ENCODE measurements at places on chromosomes 1 and 21.

DNA sequence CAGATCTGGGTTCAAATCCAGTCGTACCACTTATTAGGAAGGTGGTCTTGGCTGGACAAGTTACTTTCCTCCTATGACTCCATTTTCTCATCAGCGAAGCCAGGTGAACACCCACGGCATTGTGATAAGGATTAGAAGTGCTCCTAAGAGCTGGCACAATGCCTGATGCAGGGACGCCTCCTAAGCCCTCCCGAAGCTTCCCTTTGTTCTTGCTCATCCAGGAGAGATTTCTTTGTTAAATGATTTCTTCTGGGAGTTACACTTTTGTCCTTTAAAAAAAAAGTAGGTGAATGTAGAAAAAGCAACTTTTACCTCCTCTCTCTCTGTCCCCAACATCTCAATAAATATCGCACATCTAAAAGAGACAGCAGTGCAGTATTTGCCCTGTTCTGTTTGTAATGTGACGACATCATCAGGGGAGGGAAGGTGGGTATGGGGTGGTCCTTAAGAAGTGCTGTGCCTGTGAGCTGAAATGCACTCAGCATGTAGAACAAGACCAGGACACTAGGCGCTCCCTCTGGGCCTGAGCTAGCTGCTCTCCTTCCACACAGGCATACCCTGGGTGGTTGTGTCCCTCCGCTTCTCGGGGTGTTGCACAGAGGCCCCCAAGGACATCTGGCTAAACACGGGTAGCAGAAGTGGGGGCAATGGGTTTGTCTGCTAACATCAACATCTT lies 43.9 kb downstream of the SUSD4 start:
- DNase-seq: no peak

DNA sequence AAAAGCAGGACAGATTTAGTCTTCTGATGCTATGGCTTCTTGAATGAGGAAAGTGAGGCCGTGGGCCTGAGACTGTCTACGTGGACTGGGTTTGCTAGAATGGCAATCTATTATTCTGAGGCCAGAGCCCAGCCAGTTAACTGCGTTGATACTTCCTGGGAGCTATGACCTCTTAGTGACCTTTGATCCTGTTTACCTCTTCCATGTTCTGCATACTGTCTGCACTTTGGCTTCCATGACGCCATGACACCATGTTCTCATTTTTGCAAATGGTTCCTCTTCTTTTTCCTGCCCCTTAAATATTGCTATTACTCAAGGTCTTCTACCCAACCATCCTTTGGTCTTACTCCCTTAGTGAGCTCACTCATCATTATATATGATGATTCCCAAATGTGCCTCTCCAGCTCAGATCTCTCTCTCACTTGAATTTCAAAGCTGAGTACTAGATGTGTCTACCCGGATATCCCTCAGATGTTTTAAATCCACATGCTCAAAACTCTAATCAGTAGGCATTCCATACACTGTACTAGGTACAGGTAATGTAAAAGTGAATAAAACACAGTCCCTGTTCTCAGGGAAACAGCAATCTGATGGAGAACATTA lies 66.1 kb upstream of the ATP1A1 start:
- DNase-seq: no peak

- no peak for DNase-seq
Observed at GRCh38 chr21:42143111-42143510, 72.0 kb downstream of the UMODL1 start.

DNA sequence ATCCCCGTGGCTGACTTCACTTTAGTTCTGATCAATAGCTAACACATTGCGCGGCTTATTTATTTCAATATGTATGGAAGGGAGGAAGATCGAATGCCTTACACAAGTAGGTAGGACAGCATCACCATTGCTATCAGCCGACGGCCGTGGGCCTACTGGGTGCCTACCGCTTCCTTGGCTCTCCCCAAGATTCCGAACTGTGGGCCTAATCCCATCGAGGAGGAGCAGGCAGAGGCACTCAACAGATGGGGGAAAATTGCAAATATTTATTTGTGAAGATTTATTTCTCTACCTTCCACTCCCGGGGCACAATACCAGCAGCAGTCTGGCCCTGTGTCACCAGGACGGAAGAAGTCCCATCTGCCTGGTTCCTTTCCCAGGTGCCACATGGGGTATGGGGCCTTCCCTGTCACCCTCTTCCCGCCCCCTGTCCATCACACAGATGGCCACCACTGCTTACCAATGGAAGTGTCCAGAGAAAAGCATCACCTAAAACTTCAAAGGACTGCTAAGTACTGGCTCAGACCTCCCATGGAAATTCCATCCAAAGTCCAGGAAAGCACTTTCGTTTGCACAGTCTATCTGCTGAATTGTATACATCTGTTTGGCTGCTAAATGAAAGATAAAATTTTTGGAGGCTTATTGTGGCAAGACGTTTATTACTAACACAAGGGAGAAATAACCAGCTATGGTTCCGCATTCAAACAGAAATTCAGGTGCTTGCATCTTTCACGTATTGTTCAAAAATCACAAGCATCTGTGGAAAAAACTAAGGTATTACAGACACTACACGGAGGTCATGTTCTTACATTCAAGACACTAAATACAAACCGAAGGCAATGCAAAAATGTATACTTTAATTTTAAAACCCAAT lies 11.8 kb downstream of the AGT start:
- DNase-seq: no peak

DNA sequence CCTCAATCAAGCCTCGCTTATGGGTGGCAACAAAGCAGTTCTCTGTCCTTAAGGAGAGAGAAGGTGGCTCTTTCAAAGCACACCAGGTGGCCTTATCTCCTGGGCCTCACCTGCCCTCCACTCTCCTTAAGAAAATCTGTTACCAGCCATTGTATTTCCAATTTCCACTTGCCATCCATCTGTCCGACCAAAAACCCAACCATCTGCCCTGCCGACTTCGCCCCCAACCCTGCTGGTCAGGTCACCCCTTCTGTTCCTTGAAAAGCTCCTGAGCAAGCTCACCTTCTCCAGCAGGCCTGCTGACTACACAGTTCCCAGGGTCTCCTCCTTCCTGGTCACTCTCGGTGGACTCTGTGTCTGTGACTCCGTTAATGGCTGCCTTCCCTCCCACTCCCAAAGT lies 619 bp upstream of the IGFN1 start:
- no peak for DNase-seq

- DNase-seq: no peak
Observed at GRCh38 chr1:20875198-20875973, 88.3 kb upstream of the HP1BP3 start.

DNA sequence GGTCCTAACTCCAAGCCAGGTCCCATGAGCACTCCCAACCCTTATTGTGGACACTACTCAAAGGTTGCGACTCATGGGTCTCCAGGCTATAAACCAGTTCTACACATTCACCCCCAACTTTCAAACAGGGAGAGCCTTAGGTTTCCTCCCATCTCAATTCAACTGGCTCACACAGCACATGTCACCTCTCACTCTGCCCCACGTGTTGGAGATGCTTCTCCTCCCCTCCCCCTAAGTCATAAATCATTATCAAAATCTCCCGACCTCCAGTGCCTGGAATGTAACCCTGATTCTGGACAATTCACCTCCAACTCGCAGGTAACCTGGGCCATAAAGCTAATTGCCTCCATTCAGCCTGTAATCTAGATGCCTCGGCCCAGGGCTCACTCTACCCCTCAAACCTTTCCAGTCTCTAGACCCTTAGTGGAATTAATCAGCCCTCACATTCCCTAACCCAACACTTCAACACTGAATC lies 595 bp downstream of the AK2 start:
- no peak for DNase-seq

DNA sequence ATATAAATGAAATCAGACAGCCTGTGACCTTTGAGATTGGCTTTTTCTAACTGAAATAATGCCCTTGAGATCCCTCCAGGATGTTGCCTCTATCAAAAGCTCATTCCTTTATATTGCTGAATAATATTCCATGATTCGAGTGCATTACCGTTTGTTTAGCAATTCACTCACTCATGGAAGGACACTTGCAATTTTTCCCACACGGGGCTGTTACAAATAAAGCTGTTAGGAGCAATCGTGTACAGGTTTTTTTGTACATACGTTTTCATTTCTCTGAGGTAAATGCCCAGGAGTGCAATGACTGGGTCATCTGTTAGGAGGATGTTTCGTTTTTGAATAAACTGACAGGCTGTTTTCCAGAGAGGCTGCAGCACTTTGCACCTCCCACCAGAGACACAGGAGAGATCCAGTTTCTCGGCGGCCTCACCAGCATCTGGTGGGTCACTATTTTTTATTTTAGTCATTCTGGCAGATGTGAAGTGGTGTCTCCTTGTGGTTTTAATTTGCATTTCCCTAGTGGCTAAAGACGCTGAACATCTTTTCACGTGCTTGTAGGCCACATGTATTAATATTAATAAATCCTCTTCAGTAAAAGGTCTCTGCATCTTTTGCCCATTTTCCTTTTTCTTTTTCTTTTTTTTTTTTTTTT lies 11.0 kb downstream of the PRDM15 start:
- DNase-seq: peak; percentile 70

- DNase-seq: no peak
Observed at GRCh38 chr1:24315391-24315790, 3.8 kb upstream of the GRHL3 start.

- no peak for DNase-seq
Observed at GRCh38 chr1:212484701-212485570, 52.2 kb downstream of the NENF start.

DNA sequence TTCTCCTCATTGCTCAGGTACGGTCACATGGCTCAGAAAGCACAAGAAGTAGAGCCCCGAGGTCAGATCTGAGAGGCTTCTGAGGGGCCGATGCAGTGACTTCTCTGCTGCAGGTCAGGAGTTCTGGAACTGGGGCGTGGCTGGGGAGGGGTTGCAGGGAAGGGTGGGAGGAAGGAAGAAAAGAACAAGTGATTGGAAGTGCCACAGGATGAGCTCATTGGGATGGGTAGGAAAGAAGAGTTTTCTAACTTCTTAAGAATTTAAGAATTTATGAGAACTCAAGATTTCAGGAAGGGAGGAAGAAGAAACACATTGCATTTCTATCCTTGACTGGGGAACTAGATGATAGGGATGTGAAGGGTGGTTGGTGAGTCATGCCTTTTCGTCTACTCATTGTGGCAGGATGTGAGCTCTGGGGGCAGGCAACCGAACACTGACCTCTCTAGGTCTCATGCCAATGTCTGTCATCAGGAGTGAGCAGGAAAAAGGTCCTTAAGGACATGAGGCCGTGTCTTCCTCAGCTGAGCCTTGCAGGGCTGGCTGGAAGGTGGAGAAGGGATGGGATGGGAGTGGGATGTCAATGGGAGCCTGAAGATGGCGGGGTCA lies 497 bp downstream of the FCRLB start:
- DNase-seq: no peak

DNA sequence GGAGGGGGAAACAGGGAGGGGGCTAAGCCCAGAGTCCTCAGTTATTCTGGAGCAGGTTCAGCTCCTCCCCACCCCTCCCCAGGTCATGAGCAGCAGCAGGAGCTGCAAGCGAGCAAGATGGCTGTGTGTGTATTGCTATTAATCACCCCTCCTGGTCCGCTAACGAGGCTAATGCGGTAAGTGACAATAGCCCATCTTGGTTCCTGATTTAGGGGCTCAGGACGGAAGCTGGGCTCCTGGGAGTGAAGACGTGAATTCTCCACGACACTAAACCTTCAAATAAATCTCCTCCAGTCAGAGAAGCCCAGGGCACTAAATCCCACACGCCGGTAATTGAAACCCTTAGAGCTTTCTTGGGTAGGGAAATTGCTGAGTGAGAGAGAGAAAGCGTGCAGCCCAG lies 76.1 kb downstream of the TMEM53 start:
- no peak for DNase-seq

GRCh38 chr1:29166291-29166878 lies 15.3 kb downstream of the SRSF4 start:
- no peak for DNase-seq

DNA sequence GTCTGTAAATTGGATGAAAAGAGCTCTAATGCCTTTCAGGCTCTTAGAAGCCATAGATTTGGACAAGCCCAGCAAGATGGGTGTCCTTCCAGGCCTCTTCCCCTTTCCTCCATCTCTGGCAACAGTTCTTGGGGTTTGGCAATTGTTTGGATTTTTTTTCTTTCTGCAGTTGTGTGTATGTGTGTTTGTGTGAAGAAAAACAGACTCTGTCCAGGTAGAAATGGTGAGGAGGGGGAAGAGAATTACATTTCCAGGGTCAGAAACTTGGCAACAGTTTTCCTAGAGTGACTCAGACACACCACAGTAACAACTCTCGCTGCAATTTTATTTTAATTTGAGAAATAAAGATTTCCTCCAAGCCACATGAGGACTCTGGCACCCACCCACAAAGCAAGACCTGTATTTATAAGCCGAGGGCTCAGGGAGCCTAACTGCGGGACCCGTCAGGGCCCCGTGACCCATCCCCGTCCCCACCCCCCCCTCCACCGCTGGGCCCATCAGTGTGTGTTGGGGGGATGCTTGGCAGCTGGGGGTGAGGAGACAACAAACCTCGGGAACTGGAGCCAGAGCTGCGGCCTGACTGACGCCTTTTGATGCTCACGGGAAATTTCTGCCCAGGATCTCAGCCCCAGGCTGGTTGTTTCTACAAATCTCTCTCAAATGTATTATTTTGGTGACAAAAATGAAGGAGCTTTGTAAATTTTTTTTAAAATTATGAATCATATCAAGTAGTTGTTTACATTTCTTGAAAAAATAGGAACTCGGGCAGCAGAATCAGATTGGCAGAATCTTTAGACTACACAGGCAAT lies 4.4 kb downstream of the TMEM200B start:
- no peak for DNase-seq

- DNase-seq: no peak
Observed at GRCh38 chr1:66364578-66365391, 169.2 kb upstream of the SGIP1 start.

DNA sequence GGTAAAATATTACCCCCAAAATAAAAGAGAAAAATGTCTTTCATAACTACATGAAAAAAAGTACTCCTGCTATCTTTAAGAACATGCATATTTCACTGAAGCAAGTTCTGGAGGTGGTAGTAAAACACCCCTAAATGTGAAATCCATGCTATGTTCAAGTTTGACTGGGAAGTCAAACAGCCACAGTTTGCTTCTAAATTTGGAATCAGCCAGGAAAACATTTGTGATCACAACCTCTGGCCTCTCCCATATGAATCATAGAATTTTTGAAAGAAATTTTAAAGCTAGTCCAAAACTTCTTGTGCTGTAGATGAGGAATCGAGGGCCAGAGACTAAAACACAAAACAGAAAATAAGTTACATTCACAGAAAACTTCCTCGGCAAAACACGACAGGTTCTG lies 6.6 kb downstream of the SORT1 start:
- DNase-seq: no peak

GRCh38 chr1:224719716-224720115 lies 103.6 kb downstream of the CNIH3 start:
- no peak for DNase-seq

DNA sequence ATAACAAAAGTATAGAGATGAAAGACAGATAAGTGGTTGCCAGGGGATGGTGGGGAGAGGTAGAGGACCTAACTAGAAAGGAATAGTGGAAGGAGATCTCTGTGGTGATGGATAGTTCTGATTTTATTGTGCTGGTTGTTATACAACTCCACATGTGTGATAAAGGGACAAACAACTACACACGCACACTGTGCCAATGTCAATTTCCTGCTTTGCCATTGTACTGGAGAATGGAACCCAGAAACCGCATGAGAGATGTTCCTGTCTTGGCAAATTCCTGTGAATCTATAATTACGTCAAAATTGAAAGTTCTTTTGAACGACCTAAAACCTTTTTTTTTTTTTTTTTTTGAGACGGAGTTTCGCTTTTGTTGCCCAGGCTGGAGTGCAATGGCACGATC lies 11.0 kb downstream of the TNFRSF9 start:
- DNase-seq: no peak

- DNase-seq: no peak
Observed at GRCh38 chr1:30265127-30266070, 458.0 kb downstream of the MATN1 start.

Data from GM20000 (cell line).